ENCODE measurements at places on chromosomes 4 and X.
A peak's percentile ranks its signal among the peaks of the same experiment; 100 is the strongest.

- DNase-seq, result no peak
Observed at GRCh38 chrX:118225711-118226428, 109.3 kb upstream of the KLHL13 start.

DNA sequence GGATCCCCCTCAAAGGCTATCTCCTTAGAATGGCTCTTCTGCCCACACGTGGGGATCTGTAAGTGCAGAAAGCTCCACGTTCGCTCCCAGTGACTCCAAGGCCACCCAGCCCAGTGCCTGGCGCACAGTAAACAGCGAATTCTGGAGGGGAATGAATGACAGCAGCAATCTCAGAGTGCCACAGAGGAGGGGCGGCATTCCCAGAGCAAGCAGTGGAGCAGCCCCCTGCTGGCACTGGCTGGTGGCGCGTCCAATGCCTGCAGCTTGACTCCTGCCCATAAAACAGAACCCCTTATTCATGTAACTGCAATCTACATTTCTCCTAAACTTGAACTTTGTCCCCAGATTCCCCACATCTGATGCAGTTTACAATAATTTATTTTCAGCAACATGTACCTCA is 6.9 kb upstream of the HELT start:
- DNase-seq, result no peak

GRCh38 chr4:154471032-154471431 is 20.6 kb downstream of the DCHS2 start:
- DNase-seq, result no peak

DNA sequence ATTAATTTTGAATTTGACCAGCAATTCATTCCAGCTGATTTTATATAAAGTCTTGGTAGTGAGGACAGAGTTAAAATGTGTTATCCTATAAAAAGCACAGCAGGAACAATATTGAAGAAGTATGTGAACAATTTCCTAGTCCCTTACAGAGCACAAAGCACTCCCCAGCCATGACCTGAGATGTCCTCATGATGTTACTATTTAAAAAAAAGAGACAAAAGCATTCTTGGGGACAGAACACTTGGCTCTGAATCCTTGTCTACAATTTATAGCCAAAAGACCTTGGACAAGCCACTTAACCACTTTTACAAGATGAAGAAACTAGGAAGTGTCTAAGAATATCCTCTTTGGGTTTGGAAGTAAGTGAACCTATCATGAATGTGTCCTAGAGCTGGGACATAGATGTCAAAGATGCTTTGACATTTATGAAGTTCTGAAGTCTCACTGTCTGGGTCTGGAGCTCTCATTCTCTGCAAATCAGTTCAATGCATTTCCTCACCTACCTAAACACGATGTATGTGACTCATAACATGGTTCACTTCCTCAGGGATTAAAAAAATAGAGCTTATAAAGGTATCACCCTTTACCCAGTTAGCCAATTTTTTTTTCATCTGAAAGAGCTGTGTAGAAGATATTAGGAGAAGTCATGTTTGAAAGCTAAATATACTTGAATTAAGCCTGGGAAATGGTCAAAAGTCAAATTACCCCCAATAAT is 61.4 kb downstream of the IGFBP7 start:
- DNase-seq, result no peak

DNA sequence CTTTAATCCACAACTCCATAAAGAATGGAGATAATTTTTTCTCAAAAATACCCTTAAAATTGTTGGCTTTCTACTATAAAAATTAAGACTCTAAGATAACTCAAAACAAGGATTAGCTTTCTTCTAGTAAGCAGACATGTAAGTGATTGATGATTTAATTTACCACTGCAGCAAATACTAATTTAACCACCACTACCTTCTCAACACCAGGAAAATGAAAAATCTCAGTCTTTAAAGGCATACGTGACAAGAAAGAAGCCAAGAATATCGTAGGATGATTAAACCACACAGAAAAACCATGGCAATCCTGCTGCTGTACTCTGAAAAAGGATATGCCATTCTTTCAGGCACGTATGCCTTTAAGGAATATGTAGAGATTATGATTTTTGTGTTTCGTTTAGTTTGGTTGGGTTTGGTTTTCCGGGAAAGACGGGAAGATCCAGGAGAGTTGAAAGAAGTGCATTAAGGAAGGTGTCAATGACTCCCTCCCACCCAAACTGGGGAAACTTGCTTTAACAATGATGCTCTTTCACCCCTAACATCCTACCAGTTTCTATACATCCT is 881 bp downstream of the LRCH2 start:
- no peak for DNase-seq

DNA sequence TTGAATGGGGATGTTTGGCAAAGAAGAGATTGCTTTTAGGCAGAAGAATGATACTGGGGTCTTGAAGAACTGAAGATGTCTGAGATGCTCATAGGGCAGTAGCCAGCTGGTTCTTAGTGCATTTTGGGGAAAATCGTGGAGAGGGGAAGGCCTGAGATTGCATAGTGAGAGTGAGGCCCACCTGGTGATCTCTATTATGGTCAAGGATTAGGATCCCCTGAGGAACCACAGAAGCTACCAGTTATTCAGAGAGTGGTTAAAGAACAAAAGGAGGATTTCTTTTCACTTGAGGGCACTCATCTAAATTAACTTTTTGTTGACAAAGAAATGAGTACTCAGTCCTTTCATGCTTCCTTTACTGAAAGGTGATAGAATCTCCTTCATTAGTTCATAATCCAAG is 271.3 kb upstream of the HAND2 start:
- no peak for DNase-seq

DNA sequence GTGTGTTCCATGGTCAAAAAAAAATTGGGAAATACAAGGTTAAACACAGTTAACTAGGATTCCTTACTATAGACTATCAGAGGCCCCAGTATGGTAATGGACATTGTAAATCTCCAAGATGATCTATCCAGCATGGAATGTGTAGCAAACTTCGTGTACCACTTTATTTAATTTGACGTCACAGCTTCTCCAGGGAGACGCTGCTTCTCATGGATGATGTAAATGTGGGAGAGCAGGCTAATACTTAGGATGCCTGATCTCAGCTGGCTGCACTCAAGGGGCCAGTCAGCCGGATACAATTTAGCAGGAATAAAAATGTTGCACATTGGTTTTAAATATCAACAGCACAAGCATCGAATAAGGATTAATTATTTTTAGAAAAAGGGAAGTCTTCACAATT is 111.7 kb upstream of the HPF1 start:
- DNase-seq, result no peak

DNA sequence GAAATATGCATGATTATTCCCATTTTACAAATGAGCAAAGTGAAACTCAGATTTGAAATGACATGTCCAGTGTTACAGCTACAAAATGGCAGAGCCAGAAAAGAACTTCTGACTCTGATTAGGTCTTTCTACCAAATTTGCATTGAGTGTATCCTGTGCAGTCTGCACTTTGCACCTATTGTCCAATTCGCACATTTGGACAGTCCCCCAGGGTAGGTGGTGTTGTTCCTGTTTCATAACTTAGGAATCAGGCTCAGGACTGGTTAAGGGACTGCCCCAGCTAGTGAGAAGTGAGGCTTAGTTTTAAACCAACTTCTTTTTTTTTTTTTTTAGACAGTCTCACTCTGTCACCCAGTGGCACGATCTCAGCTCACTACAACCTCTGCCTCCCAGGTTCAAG is 137.9 kb upstream of the NALF2 start:
- DNase-seq, result no peak

DNA sequence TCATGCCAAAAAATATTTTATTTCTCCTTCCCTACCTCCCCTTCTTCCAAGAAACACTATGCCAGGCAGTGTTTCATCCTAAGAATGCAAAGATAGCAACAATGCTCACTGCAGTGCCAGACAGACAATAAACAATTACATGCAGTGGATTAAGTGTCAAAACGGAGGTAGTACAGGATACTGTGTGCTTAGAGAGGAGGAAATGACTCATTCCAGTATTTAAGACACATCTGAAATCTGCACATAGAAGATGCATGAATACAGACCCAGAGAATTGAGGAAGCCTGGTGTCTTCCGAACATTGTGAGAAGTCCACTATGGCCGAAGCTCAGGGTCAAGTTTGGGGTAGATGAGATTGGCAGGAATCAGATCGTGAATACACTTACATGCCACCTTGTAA is 326.4 kb downstream of the PPP3CA start:
- DNase-seq, result no peak

- no peak for DNase-seq
Observed at GRCh38 chr4:163755013-163755412, 260.5 kb downstream of the TMA16 start.

- no peak for DNase-seq
Observed at GRCh38 chrX:101203761-101204351, 15.7 kb upstream of the DRP2 start.

DNA sequence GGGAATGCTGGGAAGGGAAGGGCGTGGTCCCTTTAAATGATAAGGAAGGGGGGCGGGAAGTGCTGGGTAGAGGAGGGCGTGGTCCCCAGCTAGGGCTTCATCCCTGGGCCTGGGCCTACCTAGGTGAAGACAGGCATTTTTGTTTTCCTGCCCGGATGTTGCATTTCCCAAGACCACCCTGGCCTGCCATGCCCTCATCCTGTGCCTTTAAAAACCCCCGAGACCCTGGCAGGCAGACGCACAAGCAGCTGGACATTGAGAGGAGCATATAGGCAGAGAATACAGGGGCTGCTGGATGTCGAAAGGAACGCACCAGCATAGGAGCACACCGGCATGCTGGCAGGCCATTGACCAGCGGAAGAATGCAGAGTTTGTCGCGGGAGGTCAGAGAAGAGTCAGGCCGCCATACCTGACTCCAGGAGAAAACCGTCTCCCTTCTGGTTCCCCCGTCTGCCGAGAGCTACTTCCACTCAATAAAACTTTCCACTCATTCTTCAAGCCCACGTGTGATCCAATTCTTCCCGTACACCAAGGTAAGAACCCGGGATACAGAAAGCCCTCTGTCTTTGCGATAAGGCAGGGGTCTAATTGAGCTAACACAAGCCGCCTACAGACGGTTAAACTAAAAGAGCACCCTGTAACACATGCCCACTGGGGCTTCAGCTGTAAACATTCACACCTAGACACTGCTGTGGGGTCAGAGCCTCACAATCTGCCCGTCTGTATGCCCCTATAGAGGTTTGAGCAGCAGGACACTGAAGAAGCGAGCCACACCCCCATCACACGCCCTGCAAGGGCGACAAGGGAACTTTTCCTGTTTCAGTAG is 2.9 kb upstream of the AGA start:
- DNase-seq, result no peak

DNA sequence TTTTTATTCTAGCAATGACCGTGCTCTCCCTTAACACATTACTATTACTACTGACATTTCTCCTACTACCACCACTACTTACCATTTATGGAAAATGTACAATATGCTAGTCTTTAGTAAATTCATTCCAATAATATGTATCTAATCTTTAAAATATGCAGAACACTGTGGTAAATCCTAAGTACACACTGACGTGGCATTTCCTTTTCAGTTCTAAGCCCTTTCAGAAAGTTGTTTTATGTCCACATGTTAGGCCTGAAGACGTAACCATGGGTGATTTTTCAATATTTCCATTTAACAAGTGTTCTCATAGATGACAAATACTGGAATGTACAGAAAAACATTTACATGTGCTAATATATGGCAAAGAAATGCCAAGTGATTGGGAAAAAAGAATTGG is 268.6 kb upstream of the SLIT2 start:
- DNase-seq, result no peak

- DNase-seq, result no peak
Observed at GRCh38 chr4:126820631-126821030, 812.1 kb upstream of the INTU start.

DNA sequence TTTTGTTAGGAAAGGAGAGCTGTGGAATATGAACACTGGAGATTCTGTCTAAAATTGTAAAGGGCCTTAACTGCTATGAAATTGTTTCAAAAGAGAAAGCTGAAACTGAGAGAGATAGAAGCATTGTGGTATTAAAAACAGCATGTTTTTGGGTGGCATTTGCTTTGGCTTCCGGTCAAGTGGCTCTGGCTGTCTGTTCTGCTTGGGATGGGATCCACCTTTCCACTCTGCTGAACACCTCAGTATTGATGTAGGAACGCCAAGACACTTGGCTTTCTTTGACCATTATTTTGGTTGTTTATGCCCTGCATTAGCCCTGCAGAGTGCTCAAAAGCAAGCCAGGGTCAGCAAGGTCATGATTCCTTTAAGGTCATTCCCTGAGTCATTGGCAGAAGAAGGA is 199.7 kb downstream of the SLC4A4 start:
- no peak for DNase-seq

GRCh38 chr4:137905930-137906329 is 336.2 kb downstream of the SLC7A11 start:
- no peak for DNase-seq

- DNase-seq, result no peak
Observed at GRCh38 chrX:6941041-6941440, 206.5 kb upstream of the STS start.

GRCh38 chr4:22389240-22389870 is 126.5 kb downstream of the ADGRA3 start:
- peak; percentile 55 for DNase-seq

GRCh38 chr4:163380703-163381102 is 37.0 kb downstream of the NPY5R start:
- DNase-seq, result no peak

DNA sequence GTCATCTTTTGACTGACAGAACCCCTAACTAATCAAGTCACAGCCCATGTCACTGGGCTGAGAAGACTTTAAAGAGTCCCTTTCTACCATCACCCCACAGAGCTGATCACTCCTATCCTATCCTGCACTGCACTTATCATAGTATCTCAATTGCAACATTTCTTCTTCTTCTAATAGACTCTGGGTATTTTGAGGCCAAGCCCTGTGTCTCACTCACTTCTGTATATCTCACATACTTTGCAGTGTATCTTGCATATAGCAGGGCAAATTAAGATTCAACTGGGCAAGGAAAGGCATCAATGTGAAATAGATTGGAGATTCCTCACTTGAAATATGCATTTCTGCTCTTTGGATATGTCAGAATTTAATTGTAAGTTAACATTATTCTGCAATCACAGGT is 531.5 kb upstream of the SLIT2 start:
- DNase-seq, result no peak

GRCh38 chr4:182177166-182177565 is 66.0 kb upstream of the TENM3 start:
- no peak for DNase-seq

- DNase-seq, result no peak
Observed at GRCh38 chr4:22363036-22363435, 152.8 kb downstream of the ADGRA3 start.

- DNase-seq, result no peak
Observed at GRCh38 chrX:70168238-70169188, 8.8 kb upstream of the DGAT2L6 start.

- no peak for DNase-seq
Observed at GRCh38 chr4:14841801-14842768, 160.2 kb upstream of the CPEB2 start.

GRCh38 chr4:81688085-81688484 is 216.4 kb upstream of the RASGEF1B start:
- DNase-seq, result no peak
